ENCODE measurements at places on chromosomes 12 and 14. TPM values are rescaled to one million over a fixed set of nuclear protein-coding genes. Genes with fewer than 3 reads are reported as not detected.

Gene MYF5
- total RNA-seq = not detected

Gene BIN2
- 147 TPM for total RNA-seq

DNA sequence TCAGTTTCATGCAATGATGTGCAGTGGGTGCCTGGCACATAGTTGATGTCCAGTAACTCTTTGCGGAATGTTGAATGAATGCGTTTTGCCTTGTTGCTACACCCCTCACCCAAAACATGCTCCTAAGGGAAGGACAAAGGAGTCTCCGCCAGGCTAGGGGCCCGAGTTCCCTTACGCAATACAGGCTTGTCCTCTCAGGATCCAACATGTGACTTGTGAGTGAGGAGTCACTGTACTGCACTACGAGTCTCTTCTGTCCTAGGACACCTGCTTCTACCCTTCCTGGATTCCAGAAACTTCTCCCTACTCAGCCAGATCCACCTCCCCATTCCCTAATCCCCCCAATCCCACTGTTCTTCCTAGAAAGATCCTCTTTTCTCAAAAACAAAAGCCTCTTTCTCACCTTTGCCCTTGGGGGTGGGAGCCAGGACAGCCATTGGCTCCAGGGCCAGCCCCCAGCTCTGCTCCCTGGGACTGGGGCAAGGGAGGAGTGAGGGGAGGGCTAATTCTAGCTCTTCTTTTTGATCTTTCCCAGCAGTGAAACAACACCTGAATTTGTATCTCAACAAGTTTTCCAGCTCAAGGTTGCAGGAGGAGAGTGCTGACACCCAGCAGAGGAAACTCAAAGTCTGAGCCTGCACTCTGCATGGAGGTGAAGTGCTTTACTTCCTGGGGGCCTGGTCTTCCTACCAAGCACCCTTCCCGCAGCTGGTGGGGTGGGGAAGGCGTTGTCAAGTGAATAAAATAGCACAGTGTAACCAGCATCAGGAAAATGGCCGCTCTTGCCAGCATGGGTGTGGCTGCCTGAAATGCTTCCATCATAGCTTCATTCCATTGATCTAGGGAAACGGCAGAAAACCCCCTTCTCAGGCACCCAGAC is 3.4 kb upstream of the OTUB2 start:
- no peak for DNase-seq

- DNase-seq = no peak
Observed at GRCh38 chr12:46384451-46385309, 12.1 kb upstream of the SLC38A2 start.

DNA sequence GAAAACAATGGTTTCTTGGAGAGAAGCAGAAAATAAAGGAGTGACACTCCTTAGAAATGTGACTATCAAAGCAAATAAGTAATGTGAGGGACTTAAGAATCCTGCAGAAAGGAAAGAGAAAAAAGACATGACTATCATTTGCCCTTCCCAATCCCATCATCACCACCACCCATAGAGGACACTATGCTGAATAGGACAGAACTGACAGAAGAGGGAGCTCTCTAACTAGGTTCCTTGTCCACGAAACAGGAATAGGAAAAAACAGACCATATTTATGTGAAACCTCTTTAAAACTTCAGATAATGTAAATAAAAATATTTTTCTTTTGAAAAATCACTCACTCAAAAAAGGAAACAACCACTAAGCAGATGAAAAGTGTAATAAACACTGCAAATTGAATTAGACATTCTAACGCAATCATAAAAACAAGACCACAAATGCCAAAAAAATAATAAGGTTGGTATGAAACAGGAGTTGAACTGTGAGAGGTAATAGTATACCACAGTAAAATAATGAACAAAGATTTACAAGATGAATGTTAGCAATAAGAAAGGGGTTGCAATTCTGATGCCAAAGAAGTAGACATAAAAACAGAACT is 24.1 kb downstream of the KLRD1 start:
- DNase-seq = no peak

Gene ZBTB39
- 8.8 TPM for total RNA-seq

DNA sequence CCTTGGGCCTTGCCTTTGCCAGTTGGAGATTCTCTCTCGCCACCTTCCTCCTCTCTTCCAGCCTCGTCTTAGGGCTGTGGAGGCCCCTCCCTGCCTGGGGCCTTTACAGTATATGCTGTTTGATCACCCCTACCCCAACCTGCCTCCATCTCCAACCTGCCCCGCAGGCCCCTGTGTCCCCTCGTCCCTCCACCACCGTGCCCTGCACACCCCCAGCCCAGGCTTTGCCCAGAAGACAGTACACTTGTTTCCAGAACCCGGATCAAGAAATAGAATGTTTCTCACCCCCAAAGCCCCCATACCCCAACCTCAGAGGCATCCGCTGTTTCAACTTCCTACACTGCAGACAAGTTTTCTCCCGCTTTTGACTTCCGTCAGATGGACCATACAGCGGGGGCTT is 202.3 kb upstream of the C14orf180 start:
- no peak for DNase-seq

GRCh38 chr12:50597200-50598195 is 92.7 kb downstream of the DIP2B start:
- peak; percentile 63 for DNase-seq

Gene RASSF9
- total RNA-seq = not detected

- DNase-seq = no peak
Observed at GRCh38 chr12:103540319-103540718, 44.6 kb upstream of the C12orf42 start.

Gene DIABLO
- total RNA-seq = 40.3 TPM

GRCh38 chr12:61780435-61780834 is 479.8 kb upstream of the USP15 start:
- no peak for DNase-seq

DNA sequence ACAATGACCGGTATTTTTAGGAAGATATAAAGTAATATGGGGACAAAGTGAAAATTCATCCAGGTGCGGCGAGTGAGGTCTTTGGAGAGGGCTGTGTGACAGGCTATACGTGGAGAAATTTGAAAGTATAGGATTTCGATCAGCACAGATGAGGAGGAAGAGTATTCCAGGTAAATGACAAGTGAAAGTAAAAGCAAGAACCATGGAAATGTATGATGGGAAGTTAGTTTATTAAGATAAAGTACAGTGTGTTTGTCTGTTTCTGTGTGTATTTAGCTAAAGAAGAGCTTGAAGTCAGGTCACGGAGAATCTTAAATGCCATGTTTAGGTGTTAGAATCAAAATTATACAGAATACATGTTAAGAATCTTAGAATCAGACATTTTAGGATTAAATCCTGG is 239.0 kb downstream of the CPNE8 start:
- no peak for DNase-seq

- peak; percentile 70 for DNase-seq
Observed at GRCh38 chr12:76032043-76032981, 736 bp upstream of the PHLDA1 start.

Gene TAC3
- not detected for total RNA-seq

DNA sequence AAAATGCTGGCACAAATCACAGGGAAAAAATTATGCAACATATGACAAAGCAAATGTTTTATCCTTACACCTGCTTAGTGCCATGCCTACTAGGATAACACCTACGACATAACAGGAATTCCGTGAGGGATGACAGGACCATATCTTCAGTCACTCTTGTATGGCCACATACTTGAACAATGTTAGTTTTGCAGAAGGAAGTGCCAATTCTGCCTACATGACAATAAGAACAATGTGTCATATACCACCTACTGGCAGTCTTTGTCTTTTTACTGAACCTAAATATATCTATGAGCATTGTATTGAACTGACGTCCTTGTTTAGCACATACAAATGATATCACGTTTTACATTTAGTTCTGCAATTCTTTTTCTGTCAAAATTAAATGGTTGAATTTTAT is 234.0 kb downstream of the ADAMTS20 start:
- no peak for DNase-seq

DNA sequence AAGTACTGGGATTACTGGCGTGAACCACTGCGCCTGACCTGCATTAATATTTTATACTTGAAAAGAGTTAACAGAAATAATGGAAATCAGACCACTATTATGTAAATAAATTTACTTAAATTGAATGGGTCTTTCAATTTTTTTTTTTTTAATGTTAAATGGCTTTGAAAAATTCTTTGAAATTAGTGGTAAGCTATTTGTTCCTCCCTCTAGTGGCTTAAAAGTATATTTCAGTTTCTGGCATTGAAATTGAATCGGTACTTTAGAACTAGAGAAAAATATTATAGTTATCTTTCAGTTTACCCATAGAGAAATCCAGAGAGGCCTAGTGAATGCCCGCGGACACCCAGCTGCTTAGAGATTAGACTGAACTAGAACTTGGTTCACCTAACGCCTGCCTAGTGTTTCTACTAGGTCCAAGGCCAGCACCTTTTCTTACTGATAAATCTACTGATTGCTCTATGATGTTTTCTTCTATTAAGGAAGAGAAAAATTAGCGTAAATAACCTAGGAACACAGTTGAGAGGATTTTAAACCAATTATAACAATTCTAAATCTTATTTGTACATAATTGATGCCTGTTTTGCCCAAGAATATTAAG is 106.5 kb downstream of the EML1 start:
- no peak for DNase-seq

- DNase-seq = no peak
Observed at GRCh38 chr12:124296295-124296915, 1.5 kb downstream of the RFLNA start.

Gene CLEC9A
- total RNA-seq = not detected

DNA sequence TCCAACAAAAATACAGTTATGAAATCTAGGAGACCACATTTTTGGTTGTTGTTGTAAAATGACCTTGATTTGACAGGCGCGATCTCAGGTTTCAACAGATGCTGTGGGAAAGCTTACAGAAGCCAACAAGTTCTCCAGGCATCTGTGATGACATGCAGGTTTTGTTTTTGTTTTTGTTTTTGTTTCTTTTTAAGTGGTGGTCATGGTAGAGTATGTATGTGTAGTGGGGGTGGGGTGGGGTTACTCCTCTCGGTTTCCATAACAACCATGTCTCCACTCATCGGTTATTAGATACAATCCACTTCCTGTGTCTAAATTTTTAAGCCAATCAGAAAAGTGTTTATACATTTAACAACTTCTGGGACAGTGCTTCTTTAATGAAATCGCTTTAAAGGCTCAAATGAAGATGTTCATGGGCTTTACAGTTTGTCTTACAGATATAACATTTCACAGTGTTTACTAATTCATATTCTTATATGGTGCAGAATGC is 199.9 kb upstream of the FOXN3 start:
- DNase-seq = peak; percentile 83
